Amniotic epithelial cell (primary cell): ENCODE measurements at places on chromosomes 2 and 18.

DNA sequence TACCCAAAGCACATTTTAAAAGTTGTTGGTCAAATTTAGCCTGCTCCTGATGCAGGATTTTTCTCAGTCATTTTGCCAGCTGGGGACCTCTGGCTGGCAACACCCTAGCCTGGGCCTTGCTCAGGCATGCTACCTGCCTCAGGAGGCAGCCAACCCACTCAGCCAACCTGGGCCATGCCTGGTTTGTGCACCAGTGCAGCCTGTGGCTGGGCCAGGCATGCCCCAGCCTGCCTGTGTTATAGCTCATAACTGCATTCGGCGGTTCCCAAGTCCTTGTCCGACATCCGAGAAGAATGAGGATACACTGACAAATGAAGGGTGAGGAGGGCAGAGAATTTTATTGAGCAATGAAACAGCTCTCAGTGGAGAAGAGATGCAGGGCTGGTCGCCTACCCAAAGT, 608.0 kb downstream of the SUCLG1 start:
- DNase-seq, result no peak

DNA sequence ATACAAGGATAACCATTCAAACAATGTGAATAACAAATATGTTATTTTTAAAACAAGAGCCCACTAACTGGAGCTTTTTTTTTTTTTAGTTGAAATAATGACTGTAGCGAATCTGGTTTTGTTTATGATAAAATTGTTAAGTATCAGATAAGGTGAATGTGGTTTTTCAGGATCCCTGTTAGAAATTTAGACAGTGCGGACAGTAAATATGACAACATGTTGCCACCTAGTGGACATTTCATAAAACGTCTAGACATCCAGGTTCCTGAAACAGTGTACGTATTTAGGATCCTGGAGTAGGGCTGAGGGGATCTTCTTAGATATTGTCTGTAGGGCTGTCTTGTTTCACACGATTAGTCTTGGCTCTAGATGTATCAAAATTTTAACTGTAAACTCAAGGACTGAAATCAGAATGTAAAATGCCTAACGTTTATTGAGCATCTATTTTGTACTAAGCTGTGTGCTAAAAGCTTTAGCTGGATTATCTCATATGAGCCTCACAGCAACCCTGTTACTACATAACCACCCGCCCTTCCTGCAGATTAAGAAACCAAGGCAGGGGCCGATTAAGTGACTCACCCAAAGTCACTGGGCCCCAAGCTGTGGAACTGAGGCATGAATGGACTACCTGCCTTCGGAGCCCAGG, 23.9 kb upstream of the CCDC68 start:
- peak; percentile 84 for DNase-seq

GRCh38 chr2:14126846-14127245, 505.7 kb upstream of the LRATD1 start:
- DNase-seq, result no peak

- DNase-seq, result peak; percentile 37
Measured at GRCh38 chr2:119234021-119235019, 10.7 kb downstream of the STEAP3 start.

- peak; percentile 43 for DNase-seq
Measured at GRCh38 chr2:39851651-39852110, 72.6 kb upstream of the THUMPD2 start.

GRCh38 chr2:224263571-224264043, 138.3 kb downstream of the FAM124B start:
- peak; percentile 84 for DNase-seq

- peak; percentile 65 for DNase-seq
Measured at GRCh38 chr2:198127627-198128026, 323.2 kb downstream of the PLCL1 start.

DNA sequence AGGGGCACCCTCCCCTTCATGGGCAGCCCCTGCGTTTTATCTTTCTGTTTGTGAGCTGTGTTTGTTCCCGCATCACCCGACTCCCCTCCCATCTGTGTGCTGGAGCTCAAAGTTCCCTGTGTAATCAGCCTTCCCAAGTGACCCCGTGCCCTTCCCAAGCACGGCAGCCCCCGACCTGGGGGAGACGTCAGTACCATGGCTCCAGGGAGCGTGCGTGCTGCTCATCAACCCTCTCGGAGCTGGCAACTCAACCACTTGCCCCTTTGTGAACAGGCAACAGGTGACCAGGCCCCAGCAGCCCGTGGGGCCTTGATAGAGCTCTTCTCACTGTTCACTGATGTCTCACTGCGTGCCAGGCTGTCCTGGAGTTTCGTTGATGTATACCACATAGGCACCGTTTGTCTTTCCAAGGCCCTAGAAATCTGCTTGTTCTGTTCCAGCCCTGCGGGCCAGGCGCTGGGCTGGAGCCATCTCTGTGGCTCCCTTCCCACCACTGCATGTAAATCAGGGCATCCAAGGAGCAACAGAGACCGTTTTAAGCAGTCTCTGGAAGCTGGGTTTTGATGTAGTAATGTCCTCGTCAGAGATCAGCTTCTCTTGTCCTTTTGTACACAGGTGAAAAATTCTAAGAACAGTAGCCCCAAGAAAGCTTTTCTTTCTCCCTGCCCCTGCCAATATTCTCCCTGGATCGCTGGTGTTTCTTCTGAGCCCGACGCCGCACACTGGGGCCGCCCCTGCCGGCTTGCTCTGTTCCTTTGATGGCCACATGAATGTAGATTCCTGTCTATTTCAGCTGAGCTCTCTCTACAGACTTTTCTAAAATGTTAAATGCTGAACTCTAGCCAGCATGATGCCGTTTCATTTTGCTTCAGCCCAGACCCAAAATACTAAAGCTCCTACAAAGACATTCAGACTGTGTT, 107.0 kb upstream of the PTPRM start:
- DNase-seq, result no peak

GRCh38 chr18:23178661-23179081, 43.4 kb downstream of the CABLES1 start:
- no peak for DNase-seq

GRCh38 chr2:187468262-187468661, 20.2 kb upstream of the CALCRL start:
- no peak for DNase-seq

- DNase-seq, result peak; percentile 85
Measured at GRCh38 chr2:102005989-102006885, 14.5 kb downstream of the IL1R2 start.

DNA sequence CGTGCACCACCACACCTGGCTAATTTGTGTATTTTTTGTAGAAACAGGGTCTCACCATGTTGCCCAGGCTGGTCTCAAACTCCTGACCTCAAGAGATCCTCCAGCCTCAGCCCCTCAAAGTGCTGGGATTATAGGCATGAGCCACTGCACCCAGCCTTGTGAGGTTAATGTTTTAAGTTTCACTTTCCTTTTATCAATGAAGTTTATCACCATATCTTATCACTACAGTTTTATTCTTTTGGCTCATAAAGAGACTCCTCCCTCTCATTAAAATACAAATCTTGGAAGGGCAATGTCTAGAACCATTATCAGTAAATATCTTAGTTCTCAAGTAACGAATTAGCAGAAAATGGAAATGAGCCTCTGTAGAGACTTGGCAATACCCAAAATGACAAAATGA, 173.8 kb downstream of the BCL11A start:
- DNase-seq, result no peak

DNA sequence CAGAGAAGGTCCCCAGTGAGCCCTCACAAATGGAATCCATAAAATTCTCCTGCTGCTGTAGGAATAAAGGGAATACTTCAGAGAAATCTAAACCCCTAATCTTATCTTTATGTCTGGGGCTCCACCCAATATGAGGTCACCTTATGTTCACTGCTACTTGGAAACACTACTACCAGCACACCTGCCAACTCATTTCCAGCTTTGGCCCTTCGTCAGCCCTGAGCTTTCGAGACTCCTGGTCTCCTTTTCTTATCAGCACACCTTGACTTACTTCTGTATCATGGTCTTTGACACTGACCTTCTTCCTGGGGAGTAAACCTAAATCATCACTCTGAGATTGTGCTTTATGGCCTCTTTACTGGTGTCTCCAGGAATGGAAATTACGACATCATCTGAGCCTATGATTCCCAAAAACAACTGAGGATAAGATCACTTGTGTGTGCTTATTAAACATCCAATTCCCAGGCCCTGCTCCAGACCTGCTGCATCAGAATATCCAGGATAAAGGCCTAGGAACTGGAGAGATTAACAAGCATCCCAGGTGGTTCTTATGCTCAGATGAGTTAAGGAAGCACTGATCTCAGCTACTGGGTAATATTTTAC, 22.2 kb upstream of the ASNSD1 start:
- DNase-seq, result no peak

- DNase-seq, result no peak
Measured at GRCh38 chr2:153476816-153477635, 1.5 kb downstream of the RPRM start.

GRCh38 chr2:166539340-166540162, 45.5 kb upstream of the SCN7A start:
- DNase-seq, result peak; percentile 54

DNA sequence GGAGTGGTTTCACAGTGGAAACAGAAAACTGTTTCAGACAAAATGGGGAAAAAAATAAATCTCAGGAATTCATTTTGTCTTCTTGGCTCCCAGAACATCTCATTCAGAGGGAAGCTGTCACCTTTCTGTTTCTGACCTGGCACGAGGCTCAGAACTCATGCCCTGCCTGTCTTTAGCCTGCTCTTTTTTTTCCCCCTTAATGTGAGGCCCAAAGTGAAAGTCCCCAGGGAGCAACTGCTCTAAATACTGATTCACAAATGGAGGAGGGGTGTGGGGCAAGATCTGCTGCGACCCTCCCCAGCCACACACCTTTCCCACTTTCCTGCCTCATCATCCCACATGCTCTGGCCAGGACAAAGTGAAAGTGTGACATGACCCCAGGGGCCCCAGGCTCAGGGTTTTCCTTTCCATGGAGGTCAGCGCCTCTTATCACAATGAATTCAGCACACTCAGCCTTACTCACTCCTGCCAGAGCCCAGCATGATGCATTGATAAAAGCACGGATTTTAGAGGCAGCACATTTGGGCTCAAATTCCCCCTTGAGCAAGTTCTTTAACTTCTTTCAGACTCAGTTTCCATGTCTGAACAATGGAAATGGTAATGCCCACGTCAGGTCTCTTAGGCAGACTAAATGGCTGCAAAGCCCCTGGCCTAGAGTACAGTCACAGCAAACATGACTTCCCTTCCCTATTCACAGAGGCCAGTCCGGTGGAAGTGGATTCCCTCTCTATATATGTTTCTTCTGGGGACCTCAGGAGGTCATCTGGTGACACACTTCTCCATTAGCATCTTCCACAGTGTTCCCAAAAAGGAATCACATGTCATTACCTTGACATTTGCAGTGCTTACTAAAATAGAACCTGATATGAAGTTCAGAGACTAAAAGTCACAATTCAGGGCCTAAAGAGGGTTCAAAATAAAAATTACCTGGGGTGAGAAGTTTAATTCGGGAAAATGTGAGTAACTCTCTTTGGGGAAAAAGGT, 55.3 kb upstream of the TMEM163 start:
- peak; percentile 22 for DNase-seq

DNA sequence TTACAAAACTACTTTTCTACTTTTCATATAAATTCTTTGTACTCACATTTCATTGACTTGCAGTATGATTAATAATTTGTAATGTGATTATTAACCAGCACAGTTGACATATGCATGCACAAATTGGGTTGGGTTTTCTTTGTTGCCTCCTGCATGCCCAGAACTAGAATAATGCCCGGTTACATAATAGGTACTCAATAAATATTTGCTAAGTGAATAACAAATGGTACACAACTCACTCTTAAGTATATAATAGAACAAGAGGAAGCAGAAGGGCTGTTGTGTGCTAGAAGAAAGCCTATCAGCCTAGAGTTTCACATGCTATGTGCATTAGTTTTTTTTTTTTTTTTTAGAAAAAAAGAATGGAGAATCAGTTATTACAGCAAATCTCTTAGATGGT, 9.3 kb downstream of the RDH14 start:
- DNase-seq, result no peak

- peak; percentile 65 for DNase-seq
Measured at GRCh38 chr2:128309280-128310093, 9.2 kb downstream of the HS6ST1 start.

DNA sequence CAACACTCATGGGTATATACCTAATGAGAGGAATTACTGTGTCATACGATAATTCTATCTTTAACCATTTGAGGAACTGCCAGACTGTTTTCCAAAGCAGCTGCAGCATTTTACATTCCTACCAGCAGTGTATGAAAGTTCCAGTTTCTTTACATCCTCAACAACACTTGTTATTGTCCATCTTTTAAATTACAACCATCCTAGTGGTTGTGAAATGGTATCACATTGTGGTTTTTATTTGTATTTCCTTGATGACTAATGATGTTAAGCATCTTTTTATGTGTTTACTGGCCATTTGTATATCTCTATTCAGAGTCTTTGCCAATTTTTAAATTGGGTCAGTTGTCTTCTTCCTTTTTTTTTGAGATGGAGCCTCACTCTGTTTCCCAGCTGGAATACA, 4.0 kb upstream of the CKAP2L start:
- peak; percentile 78 for DNase-seq

DNA sequence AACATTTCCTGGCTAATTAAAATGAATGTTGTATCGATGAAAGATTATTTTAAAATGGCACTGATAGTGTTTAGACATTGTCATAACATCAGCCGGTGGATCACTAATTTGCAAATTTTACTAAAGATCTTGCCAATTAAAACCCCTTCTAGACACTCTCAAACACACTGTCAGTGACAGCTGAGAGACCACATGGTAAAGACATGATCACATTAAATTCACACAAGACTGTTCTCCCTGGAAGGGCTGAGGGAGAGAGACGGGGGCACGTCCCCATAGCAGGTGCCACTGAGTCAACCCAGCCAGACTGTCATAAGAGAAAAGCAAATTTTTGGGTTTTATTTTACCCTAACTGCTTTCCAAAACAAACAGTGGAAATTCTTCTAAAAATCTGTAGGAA, 306.0 kb downstream of the TXNL1 start:
- no peak for DNase-seq

GRCh38 chr2:174553811-174554493, 43.7 kb downstream of the WIPF1 start:
- DNase-seq, result no peak

DNA sequence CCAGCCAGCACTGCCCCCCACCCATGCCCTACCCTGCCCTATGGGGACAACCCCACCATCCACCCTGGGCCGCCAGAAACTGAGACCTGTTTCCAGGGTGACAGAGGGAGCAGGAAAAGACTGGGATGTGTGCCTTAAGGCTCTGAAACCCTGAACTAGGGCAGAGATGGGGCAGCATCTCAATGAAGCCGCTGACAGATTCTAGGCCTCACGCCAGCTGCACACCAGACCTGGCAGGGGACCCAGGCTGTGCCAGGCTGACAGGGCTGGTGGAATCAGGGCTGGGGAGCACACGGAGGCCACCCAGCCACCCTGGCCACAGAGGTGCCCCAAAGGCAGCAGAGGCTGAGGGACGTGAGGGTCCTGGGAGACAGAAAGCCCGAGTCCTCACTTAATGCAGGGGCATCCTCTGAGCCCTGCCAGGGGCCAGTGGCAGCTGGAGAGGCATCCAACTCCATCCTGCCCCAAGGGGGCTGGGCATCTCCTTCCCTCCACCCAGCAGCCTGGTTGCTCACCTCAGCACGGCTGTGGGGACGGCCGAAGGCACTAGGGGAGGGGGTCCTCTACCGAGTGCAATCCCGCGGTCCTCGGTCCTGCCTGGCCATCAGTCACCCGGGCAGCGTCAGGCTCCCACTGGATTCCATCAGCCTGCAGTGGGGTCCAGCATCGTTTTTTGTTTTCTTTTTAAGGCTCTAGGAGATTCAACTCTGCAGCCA, 169.2 kb downstream of the ZFP36L2 start:
- no peak for DNase-seq
